ENCODE measurements at places on chromosomes 12 and 14.

DNA sequence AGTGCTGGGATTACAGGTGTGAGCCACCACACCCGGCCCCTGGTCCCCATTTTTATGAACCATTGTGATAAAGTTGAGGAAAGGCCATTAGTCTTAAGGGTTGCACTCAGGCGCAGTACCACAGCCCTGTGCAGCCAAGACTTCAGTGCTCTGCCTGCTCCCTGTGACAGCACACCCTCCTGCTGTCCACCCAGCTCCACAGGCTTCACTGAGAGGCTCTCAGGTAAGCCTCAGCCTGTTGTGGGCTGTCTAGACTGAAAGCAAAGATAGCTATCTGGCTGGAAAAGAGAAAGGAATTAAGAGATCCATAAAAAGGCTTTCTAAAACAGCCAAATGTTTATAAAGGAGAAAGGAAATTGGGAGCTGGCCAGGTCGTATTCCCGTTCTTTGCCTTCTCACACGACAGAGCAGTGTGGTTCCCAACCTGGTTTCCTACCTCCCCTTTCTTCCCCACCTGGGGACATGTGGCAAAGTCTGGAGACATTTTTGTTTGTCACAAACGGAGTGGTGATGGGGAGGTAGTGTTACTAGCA lies 19.1 kb upstream of the DNM1L start:
- no peak for DNase-seq

DNA sequence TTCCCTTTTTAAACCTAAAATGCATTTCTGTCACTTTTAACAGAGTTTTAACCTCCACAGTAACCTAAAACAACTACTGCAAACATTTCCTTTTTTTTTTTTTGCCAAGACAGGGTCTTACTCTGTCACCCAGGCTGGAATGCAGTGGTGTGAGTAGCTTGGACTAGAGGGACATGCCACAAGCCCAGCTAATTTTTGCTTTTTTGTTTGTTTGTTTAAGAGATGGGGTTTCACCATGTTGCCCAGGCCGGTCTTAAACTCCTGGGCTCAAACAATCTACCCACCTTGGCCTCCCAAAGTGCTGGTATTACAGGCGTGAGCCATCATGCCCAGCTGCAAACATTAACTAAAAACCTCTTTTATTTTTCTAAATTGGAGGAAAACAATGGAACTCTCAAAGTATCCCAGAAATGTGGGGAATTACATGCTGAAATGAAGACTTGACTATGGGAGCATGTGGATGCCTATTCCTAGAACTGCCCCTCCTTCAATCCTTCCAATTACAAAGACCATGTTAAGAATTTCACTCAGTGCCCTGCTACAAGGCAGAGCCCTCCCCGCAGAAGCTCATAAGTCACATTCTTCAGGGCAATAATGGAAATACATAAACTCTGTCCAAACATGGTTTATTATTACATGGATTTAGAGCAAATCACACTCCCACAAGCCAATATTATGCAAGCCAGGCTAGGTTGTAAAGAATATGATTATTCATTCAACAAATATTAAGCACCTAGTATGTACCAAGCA lies 66.9 kb downstream of the C12orf56 start:
- DNase-seq = no peak

GRCh38 chr12:28586481-28586880 lies 396.2 kb downstream of the CCDC91 start:
- DNase-seq = no peak

DNA sequence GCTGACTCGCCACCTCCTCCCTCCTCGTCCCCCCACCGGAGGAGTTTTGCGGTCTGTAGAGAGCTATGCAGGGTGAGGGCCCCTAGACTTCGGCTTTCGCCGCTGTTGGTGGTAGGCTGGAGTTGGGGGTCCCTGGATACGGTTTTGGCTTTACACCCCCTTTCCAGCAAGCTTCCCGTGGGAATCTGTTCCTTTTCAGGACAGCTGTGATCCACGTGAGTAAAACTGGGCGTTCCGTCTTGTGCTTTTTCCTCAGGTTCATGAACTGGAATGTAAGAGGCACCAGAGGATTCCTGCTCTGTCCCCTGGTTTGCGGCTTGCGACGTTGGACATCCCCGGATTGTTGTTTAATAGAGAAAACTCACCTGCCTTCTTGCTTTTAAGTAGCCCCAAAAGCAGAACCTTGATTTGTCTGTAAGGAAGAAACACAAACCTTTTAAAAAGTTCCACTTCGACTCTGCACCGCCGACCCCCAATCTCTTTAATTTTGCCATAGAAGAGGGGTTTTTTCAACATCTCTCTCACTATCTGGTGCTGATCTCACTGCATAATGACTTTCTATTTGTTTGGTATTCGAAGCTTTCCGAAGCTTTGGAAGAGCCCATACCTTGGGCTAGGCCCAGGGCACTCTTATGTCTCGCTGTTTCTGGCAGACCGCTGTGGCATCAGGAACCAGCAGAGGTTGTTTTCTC lies 490 bp downstream of the PRORP start:
- DNase-seq = no peak

- no peak for DNase-seq
Measured at GRCh38 chr12:29562110-29562804, 64.8 kb upstream of the OVCH1 start.

- no peak for DNase-seq
Measured at GRCh38 chr14:95445676-95446075, 70.8 kb downstream of the SYNE3 start.

Measured in type B pancreatic cell (in vitro differentiated cells).